Thoracic aorta endothelial cell (primary cell): ENCODE measurements at places on chromosomes 4 and X. TPM values are rescaled to one million over a fixed set of nuclear protein-coding genes. Genes with fewer than 3 reads are reported as not detected.

PDHA2 gene
- total RNA-seq, result 0.13 TPM in 1 of 2 replicates, not detected in the other

TRIM75 gene
- total RNA-seq, result not detected in 2 replicates

ARHGEF9 gene
- total RNA-seq, result 10.9 and 11.8 TPM in 2 replicates

NXF2 gene
- total RNA-seq, result not detected in 2 replicates

FAM9B gene
- not detected in 2 replicates for total RNA-seq

CWH43 gene
- total RNA-seq, result not detected in 2 replicates

CAPN6 gene
- not detected in 2 replicates for total RNA-seq

TRPC5OS gene
- 0.14 TPM in 1 of 2 replicates, not detected in the other for total RNA-seq

GPR34 gene
- not detected in 2 replicates for total RNA-seq
